NCI-H1436 treated with DMSO at 0.1 percent for 48 hours (cell line): ENCODE measurements at places on chromosomes 2 and 18.

DNA sequence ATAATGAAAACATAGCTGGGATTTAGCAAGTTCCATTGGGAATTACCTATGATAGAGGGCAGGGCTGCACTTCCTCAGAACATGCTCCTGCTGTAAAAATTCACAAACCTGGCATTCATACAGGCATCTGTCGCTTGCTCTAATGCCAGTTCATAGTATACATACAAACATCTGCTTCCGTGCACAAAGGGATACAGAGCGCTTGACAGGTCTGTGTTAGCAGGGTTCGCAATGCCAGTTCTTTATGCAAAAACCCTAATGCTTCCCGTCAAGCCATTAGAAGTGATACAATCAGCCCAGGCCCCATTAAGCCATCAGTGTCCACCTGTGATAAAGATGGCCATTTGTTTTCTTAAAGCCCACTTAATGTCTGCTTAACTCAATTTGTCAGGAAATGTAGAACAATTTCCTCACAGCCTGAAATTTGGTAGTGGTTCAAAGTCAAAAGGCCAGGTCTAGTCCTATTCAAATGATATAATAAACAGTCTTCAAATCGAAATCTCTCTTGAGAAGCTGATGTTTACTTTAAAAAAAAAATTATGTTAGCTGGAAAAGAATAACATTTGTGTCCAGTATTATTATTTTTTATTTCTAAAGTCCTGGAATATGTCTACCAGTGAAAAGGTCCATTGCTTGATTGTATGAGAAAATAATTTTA, 556.3 kb downstream of the ARHGAP15 start:
- no peak for DNase-seq

DNA sequence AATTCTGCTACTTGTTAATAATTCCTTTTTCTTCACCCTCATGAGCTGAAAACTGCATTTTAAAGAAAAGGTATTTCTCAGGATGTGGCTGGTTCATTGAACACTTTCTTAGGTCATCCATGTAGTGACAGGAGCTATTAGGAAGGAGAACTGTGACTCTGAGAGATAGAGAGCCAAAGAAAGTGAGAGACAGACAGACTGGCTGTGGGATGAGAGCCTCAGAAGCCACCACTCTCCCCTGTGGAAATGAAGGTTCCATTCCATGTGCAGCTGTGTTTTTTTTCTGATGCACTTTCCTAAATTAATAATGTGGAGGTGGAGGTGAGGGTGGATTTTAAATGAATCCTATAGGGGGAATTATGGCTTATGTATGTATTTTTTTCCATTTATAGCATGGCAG, 113.3 kb downstream of the FAM210A start:
- DNase-seq = no peak

DNA sequence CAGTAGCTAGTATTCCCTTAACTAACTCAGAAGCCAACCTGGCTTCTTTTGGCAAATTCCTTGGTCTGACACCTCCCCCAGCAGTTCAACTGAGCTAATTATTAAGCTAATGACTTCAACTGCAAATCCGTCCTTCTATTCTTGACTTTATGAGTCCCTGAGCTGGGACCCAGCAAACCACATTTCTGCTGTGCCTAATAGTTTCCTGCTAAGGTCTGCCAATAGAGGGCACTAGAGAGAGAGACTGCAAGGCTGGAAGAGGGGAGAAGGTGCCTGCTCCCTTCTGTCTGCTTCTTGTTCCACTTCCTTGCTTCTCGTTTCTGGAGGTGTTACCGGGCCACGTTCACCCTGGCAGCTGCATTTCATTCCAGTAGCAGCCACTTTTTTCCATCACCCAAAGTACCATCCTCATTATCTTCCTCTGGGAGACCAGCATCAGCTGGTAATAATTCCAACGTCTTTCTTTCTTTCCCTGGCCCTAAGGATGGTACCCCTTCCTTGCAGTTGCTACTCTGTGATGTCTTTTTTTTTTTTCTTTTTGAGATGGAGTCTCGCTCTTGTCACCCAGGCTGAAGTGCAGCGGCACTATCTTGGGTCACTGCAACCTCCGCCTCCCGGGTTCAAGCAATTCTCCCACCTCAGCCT, 352.0 kb downstream of the TNS1 start:
- DNase-seq = no peak

- DNase-seq = peak; percentile 50
Observed at GRCh38 chr2:235605312-235606003, 111.6 kb downstream of the AGAP1 start.

DNA sequence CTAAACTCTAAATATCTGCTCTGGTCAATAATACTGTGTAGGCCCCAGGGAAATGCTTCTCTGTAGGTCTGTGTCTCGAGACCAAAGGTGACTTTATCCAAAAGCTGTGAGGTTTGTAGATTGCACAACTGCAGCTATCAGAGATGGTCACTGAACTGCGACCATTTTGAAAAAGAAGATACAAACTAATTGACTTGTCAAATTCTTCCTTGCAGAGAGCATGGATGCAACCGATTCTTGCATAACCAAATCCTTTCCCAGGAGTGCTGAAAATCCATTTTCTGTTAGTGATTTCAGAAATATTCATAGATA, 155.8 kb downstream of the SH3BP4 start:
- no peak for DNase-seq

GRCh38 chr18:63578357-63578958, 8.7 kb upstream of the SERPINB13 start:
- DNase-seq = no peak

GRCh38 chr2:238728330-238729260, 119.3 kb upstream of the TWIST2 start:
- DNase-seq = no peak

GRCh38 chr2:138424436-138425140, 77.0 kb upstream of the SPOPL start:
- no peak for DNase-seq

GRCh38 chr2:64595397-64596176, 58.1 kb downstream of the SERTAD2 start:
- DNase-seq = no peak

- DNase-seq = no peak
Observed at GRCh38 chr2:9060819-9061218, 57.3 kb upstream of the MBOAT2 start.

DNA sequence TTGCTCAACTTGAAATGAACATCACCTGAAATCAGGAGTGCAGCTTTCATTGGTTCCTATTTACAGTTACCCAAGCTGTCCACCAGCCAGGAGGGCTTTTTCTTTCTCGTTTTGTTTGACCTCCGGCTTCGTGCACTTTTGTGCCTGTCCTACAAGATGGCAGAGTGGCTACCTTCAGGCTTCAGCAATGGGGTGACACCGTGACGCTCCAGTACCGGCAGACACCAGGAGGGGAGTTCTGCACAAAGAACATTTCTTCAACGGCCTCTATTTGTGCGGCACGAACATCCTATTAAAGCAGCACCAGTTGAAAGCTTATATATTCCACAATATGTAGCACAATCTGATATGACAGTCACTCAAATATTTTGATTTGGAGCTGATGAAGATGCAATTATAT, 18.3 kb downstream of the RNASEH1 start:
- no peak for DNase-seq

- DNase-seq = no peak
Observed at GRCh38 chr18:21604671-21605070, 4.2 kb upstream of the ESCO1 start.

GRCh38 chr2:67503066-67503795, 106.1 kb downstream of the ETAA1 start:
- DNase-seq = no peak

- DNase-seq = no peak
Observed at GRCh38 chr2:69202327-69202726, 184.7 kb downstream of the GFPT1 start.

DNA sequence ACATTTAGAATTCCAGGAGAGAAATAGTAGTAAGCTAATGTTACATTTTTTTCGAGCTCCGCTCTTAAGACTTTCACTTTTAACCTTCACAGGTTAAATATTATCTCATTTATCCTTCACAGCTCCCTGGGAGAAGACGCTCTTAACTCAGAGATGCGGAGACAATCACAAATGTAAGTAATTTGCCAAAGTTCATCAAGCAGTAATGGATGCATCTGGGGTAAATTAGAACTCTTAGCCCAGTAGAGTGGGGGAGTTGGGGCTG, 168.5 kb downstream of the SPP2 start:
- DNase-seq = no peak

GRCh38 chr2:193428336-193428818, 1233.6 kb upstream of the TMEFF2 start:
- DNase-seq = no peak

DNA sequence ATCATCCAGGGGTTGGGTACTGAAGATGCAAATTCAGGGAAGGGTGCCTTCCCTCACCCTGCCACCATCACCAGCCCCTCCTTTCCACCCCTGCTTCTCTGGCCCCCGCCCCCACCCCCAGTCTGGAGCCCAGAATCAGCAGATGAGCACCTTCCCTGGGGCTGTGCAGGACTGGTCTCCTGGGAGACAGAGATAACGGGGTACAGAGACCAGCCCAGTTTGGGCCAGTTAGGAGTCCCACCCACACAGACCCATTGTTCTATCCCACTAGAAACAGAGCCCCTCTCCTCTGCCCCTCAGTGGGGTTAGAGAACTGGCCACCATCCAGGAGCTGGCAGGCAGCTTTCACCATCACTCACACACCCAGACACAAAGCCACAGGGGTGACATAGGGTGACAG, 4.5 kb upstream of the CRYBA2 start:
- no peak for DNase-seq

- DNase-seq = no peak
Observed at GRCh38 chr18:79118797-79119196, 49.6 kb downstream of the ATP9B start.

DNA sequence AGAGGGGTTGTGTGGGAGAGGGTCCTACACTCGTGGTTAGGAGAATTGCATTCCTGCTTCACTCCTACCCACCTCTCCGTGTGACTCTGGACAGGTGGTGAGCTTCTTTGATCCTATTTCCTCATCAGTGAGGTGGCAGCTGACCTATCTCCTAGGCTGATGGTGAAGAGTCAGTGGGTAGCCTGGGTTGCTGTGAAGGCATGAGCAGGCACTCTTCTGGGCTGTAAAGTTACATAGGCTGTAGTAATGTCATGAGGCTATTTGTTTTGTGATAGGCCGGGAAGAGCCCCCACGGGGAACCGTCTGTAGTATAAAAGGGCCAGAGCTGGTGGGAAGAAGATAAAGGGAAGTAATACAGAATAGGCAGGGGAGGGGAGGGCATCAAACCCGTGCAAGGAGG, 83.8 kb downstream of the TMEM247 start:
- DNase-seq = no peak

DNA sequence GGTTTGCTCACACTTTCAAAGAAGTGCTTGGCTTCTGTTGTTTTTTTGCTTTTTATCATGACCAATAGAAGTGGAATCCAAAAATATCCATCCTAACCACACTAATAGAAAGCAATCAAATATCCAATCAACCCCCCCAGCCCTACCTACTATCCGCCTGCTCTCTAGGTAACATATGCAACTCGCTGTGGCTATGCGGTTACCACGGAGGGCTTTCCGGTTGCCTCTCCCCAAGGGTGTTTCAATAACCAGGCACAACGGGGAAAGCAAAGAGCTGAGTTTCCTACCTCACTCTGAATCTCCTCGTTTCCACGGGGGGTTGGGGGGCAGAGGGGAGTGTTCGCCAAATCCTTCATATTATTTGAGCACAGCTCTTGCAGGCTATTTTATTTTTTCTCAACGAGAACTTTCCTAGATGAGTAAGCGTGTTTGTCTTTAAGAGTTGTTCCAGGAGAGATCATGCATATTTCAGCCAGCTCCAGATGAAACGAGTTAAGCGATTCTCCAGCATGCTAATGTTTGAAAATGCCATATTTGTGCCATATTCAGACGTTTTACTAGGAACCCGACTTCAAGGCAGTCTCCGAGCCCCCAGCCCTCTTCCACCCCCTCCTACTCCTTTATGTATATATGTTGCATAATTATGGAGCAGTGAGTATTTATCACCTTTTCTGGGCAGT, 30.3 kb downstream of the PAX3 start:
- DNase-seq = no peak

GRCh38 chr18:13220361-13220991, 1.9 kb downstream of the LDLRAD4 start:
- no peak for DNase-seq

DNA sequence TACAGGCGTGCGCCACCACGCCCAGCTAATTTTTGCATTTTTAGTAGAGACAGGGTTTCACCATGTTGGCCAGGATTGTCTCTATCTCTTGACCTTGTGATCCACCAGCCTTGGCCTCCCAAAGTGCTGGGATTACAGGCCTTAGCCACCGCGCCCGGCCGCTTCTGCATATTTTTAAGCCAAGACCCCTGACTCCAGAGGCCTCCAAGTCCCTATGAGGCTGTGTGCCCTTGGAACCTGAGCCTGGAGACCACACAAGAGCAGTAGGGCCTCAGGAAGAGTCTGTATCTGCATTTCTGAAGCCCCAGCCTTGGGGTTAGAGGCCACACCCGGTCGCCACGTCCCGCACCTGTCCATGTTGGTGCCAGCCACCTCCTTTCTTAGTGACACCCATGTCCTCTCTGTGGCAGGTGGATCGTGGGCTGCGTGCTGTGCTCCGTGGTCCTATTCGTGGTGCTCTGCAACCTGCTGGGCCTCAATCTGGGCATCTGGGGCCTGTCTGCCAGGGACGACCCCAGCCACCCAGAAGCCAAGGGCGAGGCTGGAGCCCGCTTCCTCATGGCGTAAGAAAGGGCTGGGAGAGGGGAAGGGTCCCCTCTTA, 5.3 kb downstream of the PROM2 start:
- DNase-seq = no peak

- DNase-seq = no peak
Observed at GRCh38 chr2:205193125-205193835, 489.0 kb upstream of the NRP2 start.

- no peak for DNase-seq
Observed at GRCh38 chr2:82913566-82913965, 1545.5 kb downstream of the SUCLG1 start.

DNA sequence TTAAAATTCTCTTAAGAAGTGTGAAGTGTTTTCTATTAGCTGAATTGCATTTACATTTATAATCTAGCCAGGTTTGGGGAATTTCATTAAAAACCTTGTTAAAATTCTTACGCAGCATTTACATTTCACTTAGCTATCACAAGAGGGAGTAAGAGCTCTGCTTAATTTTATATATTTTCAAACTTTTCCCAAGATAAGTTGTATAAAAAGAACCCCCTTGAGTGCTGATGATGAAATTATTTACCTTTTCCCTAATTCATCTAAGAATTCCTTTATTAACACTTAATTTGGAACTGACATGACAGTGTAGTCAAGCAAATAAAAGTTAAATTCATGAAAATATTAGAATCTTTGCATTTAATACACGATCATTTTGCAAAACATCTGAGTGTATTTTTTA, 54.2 kb upstream of the ZSWIM2 start:
- DNase-seq = no peak

- no peak for DNase-seq
Observed at GRCh38 chr2:207215308-207215707, 49.6 kb upstream of the KLF7 start.

GRCh38 chr2:207772081-207772843, 2.6 kb upstream of the FZD5 start:
- DNase-seq = no peak
